ENCODE measurements at places on chromosomes 16 and 17. TPM values are rescaled to one million over a fixed set of nuclear protein-coding genes. Genes with fewer than 3 reads are reported as not detected.

The TAOK1 gene
- total RNA-seq = 25.2 TPM

The NPIPA3 gene
- total RNA-seq = 2.7 TPM

The TBC1D10B gene
- total RNA-seq = 12.3 TPM

The KRTAP9-2 gene
- total RNA-seq = not detected

The ICAM2 gene
- 38.0 TPM for total RNA-seq

The GOT2 gene
- 15.2 TPM for total RNA-seq

- DNase-seq = no peak
These were observed 25.5 kb upstream of the SSTR2 start for GRCh38 chr17:73139296-73139695.

GRCh38 chr17:32486111-32486700, 587 bp upstream of the CDK5R1 start:
- peak; percentile 68 for DNase-seq

- DNase-seq = no peak
These were observed 30.7 kb downstream of the CFAP20 start for GRCh38 chr16:58098207-58099096.

GRCh38 chr16:70348991-70349390, 2.3 kb downstream of the DDX19A start:
- DNase-seq = no peak

DNA sequence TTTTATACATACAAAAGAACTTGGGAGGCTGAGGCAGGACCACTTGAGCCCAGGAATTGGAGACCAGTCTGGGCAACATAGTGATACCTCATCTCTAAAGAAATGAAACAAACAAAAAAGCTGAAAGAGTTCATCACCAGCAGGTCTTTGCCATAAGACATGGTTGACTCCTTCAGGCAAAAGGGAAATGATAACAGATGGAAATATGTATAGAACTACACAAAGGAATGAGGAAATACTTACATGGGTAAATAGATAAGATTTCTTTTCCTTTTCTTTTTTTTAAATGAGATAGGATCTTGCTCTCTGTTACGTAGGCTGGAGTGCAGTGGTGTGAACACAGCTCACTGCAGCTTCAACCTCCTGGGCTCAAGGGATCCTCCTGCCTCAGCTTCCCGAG, 165.3 kb downstream of the PARN start:
- no peak for DNase-seq

DNA sequence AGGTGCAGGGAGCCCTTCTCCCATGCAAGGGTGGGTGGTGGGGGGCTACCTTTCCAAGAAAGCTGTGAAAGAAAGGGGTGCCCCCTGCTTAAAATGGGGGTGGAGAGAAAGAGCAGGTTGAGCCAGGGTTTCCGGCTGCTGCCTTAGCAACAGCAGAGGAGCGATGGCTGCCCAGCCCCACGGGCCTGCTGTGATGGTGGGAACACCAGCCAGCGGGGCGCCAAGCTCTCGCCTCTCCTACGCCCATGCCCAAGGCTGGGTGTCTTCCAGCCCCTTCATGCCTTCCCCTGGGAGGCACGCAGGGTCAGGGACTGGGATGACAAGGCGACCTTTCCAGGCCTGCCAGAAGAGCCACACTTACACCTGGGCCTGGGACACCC, 3.0 kb downstream of the FMNL1 start:
- peak; percentile 49 for DNase-seq

- DNase-seq = no peak
These were observed 36.7 kb upstream of the ULK2 start for GRCh38 chr17:19904412-19904811.

DNA sequence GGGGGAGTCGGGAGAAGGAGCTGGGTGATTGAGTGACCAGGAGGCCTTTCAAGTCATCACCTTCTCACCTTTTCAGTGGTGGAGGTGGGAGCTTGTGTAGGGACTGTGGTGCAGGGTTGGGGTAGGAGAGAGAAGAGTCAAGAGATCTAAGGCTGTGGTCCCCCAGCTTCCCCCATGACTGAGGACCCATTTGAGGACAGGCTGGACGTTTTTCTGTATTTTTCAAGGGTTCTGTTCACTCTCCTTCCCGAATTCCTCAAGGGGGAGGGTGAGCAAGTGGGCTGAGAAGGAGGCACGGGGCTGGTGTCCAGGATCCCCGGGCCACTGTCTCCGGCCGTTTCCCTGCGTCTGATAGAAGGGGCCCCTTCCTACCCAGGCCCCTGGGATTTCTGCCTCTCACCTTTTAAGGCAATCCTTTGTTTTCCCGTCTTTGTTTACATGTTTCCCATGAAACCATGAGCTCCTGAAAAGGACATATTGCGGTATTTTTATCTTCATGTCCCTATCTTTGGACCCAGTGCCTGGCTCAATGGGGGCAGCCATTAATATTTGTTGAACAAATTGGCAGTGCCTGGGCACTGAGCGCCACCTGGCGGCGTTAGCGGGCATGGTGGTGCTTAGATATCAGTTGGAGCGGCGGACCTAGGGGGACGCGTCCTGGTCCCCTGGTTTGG, 9.2 kb upstream of the CD300A start:
- DNase-seq = peak; percentile 64

GRCh38 chr16:54164789-54165173, 121.8 kb downstream of the IRX3 start:
- no peak for DNase-seq

GRCh38 chr16:23871924-23872323, 36.1 kb downstream of the PRKCB start:
- no peak for DNase-seq

GRCh38 chr17:14986127-14986526, 279.0 kb downstream of the PMP22 start:
- DNase-seq = no peak

- DNase-seq = no peak
These were observed 117.8 kb downstream of the AATF start for GRCh38 chr17:37066322-37067255.

DNA sequence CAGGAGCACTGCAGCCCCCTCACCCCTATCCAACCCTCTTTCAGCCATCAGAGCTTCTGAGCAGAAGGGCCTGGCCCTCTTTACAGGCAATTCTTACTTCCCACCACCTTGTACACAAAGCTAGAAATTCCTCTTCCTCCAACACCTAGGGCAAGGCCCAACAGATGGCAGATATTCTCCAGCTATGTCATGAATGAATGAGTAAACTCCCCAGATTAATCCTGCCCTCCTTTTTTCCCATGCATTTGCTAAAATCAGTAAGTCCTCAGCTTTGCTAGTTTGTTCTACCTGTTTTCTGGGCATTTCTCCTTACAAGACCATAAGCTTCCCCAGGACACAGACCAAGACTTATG, 20.4 kb upstream of the MRPS23 start:
- no peak for DNase-seq

DNA sequence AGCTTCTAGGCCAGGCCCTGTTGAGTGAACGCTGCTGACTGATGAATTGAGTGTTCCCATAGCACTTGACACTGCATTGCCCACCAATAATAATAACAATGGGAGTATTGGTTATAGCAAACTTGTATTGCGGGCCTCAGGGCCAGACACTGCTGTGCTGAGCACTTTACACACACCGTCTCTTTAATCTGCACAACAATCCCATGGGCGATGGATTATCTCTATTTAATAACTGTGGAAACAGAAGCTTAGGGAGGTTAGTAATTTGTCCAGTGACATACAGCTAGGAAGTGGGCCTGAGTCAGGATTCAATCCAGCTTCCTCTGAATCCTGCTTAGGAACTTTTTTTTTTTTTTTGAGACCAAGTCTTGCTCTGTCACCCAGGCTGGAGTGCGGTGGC, 11.2 kb downstream of the ARHGAP23 start:
- DNase-seq = no peak

DNA sequence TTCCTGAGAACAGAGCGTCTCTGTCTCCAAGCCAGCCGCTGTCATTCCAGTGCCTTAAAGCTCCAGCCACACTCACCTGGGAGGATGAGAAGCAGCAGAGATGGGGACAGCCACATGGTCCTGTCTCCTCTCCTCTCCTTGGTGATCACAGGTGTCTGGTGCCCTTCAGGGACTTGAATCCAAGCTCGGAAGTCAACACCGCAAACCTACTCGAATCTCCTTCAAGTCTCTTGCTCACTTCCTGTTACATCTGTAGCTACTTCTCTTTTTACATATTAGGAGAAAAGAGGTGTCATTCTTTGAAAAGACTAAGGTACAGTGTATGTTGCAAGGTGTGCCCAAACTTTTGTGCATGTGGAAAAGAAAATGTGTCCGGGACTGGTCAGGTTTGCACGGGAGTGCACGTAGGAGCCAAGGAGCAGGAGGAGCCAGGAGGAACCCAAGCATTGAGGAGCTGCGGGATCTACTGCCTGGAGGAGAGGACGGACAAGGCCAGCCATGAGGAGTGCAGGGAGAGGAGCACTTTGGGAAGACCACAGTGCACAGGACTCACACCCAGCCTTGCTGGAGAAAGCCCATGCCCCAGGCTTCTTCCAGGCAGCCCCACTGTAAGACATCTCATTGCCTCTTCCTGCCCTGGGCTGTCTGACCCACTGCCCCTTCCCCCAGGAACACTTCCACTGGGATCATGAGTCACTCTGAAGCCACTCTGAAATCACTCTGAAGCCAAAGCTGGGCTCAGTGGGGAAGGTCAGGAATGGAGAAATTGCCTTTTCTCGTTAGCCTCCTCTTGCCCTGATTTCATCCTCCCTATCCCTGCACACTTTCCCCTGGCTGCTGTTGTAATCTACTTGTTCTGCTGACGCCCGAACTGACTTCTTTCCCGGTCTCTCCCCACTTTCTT, at the start of gene CD300LD:
CD300LD (minus strand) TSS at position 197 of the 904 bp plus-strand sequence; CDS start at position 116, 81 bp downstream.
- no peak for DNase-seq

GRCh38 chr16:84088695-84089395, 27.9 kb downstream of the MBTPS1 start:
- peak; percentile 64 for DNase-seq

DNA sequence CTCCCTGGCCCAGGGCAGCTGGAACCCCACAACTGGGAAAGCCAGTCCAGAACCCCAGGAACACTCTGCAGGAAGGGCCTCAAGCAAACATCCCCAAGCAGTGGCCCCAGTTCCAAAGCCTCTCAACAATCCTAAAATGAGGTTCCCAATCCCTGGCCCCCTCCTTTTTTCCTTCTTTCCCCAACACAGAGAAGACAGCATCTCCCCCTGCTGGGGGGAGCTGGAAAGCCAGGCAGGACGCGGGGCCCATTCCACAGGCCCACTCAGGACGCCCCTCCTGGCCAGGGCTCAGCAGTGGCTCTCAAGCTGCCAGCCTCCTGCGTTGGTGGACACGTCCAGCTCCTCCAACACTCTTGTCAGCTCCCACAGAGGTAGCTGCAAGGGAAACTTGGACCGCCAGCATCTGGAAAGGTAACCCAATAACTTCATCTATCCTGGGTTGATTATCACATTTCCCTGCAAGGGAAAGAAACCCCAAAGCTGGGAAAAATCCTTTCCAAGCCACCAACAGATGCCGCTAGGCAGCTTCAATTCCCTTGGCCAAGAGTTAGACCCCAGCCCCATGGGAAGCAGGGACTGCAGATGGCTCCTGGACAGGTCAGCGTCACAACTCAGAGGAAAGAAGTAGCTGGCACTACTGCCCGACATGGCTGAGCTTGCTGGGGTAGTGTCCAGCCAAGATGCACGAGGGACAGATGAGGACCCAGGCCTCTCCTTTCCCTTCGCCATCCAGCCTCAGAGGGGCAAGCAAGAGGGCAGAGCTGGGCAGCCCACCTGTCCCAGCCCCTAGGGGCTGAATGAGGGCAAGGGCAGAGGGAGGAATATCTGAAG, 7.6 kb downstream of the HDAC5 start:
- DNase-seq = peak; percentile 36

All from CD8-positive, alpha-beta T cell (primary cell).